Activated naive CD4-positive, alpha-beta T cell treated with anti-CD3 and anti-CD28 coated beads, Interleukin-2, amount 10 ng/mL, durations not matched to agents 7 days and 5 days (primary cell): ENCODE measurements at places on chromosomes 5 and 9.

DNA sequence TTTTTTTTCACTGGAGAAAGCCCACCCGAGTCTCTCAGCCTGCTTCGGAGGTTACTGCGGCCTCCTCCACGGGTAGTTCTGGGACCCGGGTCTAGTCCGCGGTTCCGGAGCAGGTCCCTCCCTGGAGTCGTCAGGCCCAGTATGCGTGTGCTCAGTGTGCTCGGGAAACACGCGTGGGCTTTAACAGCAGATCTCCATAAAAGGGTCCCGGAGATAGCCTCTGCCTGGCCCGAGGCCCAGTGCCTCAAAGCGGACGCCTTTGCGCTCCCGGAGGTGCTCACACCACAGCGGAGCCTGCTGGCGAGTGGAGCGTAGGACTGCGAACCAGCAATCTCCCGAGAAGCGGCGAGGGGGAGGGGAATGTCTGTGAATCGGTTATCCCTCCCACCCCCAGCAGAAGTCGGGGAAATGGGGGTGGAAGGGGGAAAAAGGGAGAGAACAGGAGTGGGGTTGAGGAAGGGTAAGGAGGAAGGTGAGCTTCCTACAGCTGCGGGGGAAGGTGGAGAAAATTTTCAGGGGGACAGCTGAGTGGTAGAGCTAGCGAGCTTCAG lies 28.7 kb downstream of the CDKN2A start:
- H3K4me1 ChIP-seq = peaks cover 48% of the 10 kb centered on the region
- H3K27ac ChIP-seq = peak overlapping the region; percentile 65
- H3K4me3 ChIP-seq = peak overlapping the region; percentile 50
- peaks cover 50% of the 10 kb centered on the region for H3K36me3 ChIP-seq

- H3K27me3 ChIP-seq = peaks cover 4% of the 10 kb centered on the region
- no peak for DNase-seq
- no peak overlapping the region for H3K4me3 ChIP-seq
- no peaks in the 10 kb centered on the region for H3K36me3 ChIP-seq
Measured at GRCh38 chr9:95126739-95127138, 190.8 kb downstream of the FANCC start.

GRCh38 chr9:5718296-5719032 lies 89.6 kb downstream of the RIC1 start:
- no peaks in the 10 kb centered on the region for H3K27me3 ChIP-seq
- peaks cover 56% of the 10 kb centered on the region for H3K36me3 ChIP-seq
- no peaks in the 10 kb centered on the region for H3K4me1 ChIP-seq
- no peak for DNase-seq

DNA sequence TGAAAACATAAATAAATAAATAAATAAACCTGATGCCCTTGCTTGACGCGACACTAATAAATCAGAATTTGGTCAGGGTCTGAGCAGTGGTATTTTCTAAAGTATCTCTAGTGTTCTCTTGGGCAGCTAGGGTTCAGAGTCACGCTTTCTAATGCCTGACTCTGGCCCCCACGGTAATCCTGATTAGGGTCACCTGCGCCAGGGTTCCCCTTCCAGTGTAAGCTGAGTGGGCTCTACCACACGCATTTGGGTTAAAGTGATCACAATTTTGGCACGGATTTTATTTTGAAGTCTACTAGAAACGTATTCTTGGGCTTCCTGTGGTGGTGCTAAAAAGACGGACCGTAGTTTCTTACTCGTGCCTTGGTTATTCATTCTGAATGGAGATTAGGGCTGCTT lies 651 bp downstream of the TTC1 start:
- H3K27me3 ChIP-seq = no peaks in the 10 kb centered on the region
- peak overlapping the region; percentile 97 for H3K27ac ChIP-seq
- DNase-seq = no peak
- H3K4me3 ChIP-seq = peak overlapping the region; percentile 90

DNA sequence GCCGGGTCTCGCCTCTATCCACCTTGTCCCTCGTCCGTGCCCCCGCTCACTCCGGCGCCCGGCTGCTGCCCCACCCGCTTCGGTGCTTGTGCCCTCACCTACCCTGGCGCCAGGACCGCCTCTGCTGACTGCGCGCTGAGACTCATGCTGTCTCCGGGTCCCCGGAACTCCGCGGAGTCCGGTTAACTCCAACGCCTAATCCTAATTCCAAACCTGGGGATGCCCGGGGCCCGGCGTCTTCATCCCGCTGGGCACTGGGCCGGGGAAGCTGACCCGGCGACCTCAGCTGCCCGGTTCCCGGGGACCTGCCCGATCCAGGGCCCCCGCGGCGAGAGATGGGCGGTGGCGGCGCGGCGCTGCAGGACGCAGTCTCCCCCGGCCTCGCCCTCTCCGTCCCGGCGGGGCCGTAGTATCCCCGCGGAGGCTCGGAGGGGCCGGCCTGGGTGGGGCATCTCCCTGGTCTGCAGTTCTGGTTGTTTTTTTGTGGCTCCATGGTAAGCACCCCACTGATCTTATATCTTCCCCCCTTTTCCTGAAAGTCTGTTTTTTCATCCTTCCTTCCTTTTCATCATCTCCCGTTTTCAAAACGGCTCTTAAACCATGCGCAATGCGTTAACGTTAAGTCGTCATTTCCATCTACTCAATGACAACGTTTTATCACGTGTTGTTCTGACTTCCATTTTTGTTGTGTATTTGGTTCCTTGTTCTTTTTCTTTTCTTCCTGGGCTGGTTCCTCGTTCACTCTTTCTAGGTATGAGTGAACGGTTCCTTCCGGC lies 41.1 kb upstream of the PLEKHG4B start:
- H3K36me3 ChIP-seq = no peaks in the 10 kb centered on the region
- no peaks in the 10 kb centered on the region for H3K4me1 ChIP-seq
- no peak overlapping the region for H3K4me3 ChIP-seq
- peaks cover 56% of the 10 kb centered on the region for H3K27me3 ChIP-seq

DNA sequence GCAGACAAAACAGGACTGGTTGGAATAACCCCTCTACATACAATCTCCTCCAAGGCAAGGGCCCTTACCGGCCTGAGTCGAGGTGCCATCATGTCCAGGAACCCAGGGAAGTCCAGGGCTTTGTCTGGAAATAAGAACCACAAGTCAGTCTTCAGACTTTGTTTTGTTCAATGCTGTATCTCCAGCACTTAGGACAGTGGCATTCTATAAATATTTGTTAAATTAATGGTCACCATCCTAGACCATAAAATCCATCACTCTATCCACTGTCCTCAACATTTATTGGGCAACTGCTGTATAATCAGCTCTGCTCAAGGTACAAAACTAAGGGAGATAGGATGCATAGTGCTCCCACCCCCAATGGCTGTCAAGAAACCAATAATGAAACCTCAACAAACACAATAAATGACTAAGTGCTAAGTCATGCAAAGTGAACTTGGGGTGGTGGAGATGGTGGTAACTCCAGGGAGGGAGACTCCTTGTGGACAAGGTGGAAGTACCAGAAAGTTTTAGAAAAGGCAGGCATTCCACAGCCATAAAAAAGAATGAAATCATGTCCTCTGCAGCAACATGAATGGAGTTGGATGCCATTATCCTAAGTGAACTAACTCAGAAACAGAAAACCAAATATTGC lies 5.0 kb downstream of the RELL2 start:
- no peak overlapping the region for H3K27ac ChIP-seq
- peak; percentile 19 for DNase-seq
- peaks cover 29% of the 10 kb centered on the region for H3K36me3 ChIP-seq
- no peak overlapping the region for H3K4me3 ChIP-seq
- peaks cover 22% of the 10 kb centered on the region for H3K4me1 ChIP-seq
- H3K27me3 ChIP-seq = no peaks in the 10 kb centered on the region

DNA sequence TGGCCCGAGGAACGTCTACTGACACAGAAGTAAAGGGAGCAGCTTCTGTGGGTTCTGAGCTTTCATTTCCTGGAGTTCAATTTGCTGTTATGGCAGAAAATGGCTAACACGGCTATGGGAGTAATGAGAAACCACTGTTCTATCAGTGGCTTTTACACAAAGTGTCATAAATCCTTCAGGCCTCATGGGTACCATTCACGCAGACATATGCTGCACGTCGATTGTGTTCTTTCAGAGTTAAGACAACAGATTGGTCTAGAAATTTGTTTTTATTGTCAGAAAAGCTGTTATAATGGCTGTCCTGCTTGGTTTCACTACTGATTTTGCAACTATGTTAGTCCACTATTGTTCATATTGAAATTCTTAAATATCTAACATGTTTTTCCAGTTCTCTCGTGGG lies 135.4 kb downstream of the ALDH1A1 start:
- H3K27ac ChIP-seq = no peak overlapping the region
- DNase-seq = no peak
- H3K36me3 ChIP-seq = no peaks in the 10 kb centered on the region
- no peaks in the 10 kb centered on the region for H3K4me1 ChIP-seq

DNA sequence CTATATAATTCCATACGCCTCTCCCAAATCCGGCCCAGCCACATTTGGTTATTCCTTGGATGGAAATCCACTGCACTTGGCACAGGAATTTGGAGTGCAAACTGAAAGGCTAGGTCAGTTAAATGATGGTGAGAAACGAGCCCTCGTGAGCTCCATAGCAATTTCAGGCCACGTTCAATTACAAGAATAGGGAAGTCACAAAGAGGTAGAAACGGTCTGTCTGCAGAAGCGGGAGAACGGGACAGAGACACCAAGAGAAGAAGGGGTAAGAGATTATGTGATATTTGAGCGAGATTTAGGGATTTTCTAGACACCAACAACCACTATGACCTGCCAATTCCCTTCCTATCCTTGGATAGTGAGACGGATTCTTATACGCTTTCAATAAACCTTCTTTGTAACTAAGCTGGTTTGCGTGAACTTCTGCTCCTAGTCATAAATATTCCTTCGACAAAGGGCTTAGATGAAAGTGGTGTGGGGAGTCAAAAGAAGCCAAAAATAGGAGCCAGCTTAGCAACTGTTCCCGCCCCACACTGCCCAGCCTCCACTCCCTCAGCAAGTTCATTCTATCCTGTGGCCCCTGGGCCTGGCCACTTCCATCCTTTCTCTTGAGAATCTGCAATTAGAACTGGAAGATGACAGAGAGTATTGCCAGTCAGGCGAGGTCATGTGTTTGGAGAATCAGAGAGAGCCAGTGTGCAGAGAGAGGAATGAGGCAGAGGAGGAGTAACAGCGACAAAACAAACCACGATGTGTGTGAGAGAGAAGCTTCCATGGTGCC lies 118.4 kb downstream of the ZNF608 start:
- H3K4me3 ChIP-seq = no peak overlapping the region
- DNase-seq = no peak
- no peaks in the 10 kb centered on the region for H3K27me3 ChIP-seq

- H3K4me1 ChIP-seq = no peaks in the 10 kb centered on the region
- no peaks in the 10 kb centered on the region for H3K27me3 ChIP-seq
- H3K36me3 ChIP-seq = no peaks in the 10 kb centered on the region
- H3K4me3 ChIP-seq = no peak overlapping the region
- no peak overlapping the region for H3K27ac ChIP-seq
Measured at GRCh38 chr5:51651476-51651875, 268.2 kb downstream of the ISL1 start.

- H3K36me3 ChIP-seq = no peaks in the 10 kb centered on the region
- DNase-seq = no peak
- peaks cover 30% of the 10 kb centered on the region for H3K27me3 ChIP-seq
- H3K27ac ChIP-seq = no peak overlapping the region
- H3K4me1 ChIP-seq = peaks cover 7% of the 10 kb centered on the region
- H3K4me3 ChIP-seq = no peak overlapping the region
Measured at GRCh38 chr9:14327036-14327435, 13.1 kb upstream of the NFIB start.

- peak; percentile 31 for DNase-seq
- H3K27ac ChIP-seq = peak overlapping the region; percentile 73
- no peaks in the 10 kb centered on the region for H3K27me3 ChIP-seq
- H3K4me1 ChIP-seq = peaks cover 56% of the 10 kb centered on the region
Measured at GRCh38 chr5:40678026-40678425, 1.7 kb upstream of the PTGER4 start.

DNA sequence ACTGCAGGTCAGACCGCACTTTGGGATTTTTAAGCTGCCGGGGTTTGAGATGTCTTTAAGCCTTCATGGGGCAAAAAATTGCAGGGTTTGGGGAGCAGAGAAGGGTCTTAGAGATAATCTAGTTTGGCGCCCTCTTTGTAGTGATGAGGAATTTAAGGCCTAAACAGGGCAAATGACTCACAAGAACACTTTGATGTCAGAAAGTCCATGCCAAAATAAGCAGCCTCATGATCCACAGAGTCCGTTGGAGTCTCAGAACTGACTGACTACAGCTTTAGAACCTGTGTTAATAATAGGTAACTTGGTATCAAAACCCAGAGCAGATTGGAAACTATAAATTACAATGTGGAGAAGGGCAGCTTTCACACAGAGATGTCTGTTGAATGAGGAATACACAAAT lies 35.9 kb upstream of the PTGS1 start:
- no peak for DNase-seq
- H3K27me3 ChIP-seq = peaks cover 19% of the 10 kb centered on the region
- no peaks in the 10 kb centered on the region for H3K36me3 ChIP-seq
- H3K27ac ChIP-seq = no peak overlapping the region
- H3K4me3 ChIP-seq = no peak overlapping the region

GRCh38 chr9:129640871-129641749 lies 841 bp downstream of the ASB6 start:
- peak overlapping the region; percentile 72 for H3K4me3 ChIP-seq
- H3K27ac ChIP-seq = peak overlapping the region; percentile 71
- DNase-seq = peak; percentile 38

- H3K4me3 ChIP-seq = no peak overlapping the region
- no peaks in the 10 kb centered on the region for H3K36me3 ChIP-seq
- no peaks in the 10 kb centered on the region for H3K4me1 ChIP-seq
- H3K27ac ChIP-seq = no peak overlapping the region
Measured at GRCh38 chr5:57889558-57889957, 406.9 kb upstream of the ACTBL2 start.

DNA sequence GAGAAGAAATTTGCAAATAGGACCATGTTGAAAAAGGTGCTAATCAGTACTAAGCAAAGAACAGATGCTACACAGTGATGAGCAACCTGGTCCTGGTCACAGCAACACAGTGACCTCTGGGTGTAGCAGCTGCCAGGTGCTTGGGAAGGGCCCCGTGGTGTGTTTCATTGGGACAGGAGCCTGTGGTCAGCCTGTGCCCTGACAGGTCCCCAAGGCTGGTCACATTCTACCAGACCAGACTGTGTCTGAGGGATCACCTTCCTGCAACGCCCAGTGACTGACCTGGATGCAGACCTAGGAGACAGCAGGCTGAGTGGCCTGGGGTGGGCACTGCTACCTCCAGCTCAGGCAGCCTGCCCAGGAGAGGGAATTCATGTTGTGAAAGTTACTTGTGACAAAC lies 54.8 kb upstream of the FAM120AOS start:
- H3K36me3 ChIP-seq = peaks cover 29% of the 10 kb centered on the region
- H3K4me3 ChIP-seq = no peak overlapping the region
- H3K27ac ChIP-seq = no peak overlapping the region
- H3K27me3 ChIP-seq = no peaks in the 10 kb centered on the region

GRCh38 chr9:78605041-78606000 lies 308.4 kb downstream of the PSAT1 start:
- no peaks in the 10 kb centered on the region for H3K27me3 ChIP-seq
- no peak overlapping the region for H3K27ac ChIP-seq
- H3K4me3 ChIP-seq = no peak overlapping the region
- DNase-seq = no peak
- no peaks in the 10 kb centered on the region for H3K36me3 ChIP-seq

DNA sequence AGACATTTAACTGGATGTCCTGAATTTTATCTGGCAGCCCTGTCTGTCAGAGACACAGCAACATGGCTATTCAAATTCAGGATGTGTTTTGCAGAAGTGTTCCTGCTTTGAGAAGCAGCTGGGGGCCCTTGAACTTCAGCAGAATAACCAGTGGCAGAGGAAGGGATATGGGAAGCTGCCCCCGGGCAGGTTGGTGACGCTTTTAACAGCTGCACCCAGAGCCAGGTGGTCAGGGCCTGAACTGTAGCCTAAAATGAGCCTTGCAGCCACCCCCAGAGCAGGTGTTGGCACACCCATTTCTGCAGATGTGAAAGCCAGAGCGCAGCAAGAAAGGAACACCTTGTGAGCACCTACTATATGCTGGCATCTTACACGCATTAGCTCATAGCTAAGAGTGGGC lies 128.7 kb upstream of the BOD1 start:
- no peak for DNase-seq
- H3K27me3 ChIP-seq = no peaks in the 10 kb centered on the region
- no peaks in the 10 kb centered on the region for H3K4me1 ChIP-seq
- H3K27ac ChIP-seq = no peak overlapping the region
- H3K36me3 ChIP-seq = no peaks in the 10 kb centered on the region
